IMR-90 (cell line): ENCODE measurements at places on chromosomes 5 and 9. TPM values are rescaled to one million over a fixed set of nuclear protein-coding genes. Genes with fewer than 3 reads are reported as not detected.

GRCh38 chr5:109553846-109554245 lies 135.9 kb upstream of the MAN2A1 start:
- no peak for DNase-seq

DNA sequence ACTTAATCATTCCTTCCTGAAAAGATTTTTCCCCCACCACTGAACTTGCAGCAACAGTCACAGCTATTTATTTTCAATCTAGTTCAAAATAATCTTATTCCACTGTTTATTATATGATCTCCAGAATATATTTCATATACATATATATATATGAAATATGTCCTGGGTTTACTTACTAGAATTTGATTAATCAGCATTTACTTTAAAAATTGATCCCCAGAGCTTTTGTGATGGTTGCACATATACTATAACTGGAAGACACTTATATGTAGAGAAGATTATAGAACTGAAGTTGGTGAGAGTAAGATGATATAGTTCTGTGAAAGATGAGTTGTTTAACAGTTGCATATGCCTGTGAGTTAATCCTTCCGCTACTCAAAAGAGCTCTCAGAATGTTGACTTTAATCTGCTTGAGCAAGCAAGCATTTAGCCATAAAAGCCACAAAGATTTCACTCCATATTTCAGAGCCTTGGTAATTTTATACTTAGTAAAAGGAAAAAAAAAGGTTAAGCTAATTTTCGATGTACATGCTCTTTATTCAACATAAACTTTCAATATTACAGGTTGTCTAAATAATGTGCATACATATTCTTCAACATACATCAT lies 399.3 kb upstream of the CDH9 start:
- DNase-seq, result no peak

- peak; percentile 60 for DNase-seq
Observed at GRCh38 chr5:40410964-40411635, 268.6 kb upstream of the PTGER4 start.

DNA sequence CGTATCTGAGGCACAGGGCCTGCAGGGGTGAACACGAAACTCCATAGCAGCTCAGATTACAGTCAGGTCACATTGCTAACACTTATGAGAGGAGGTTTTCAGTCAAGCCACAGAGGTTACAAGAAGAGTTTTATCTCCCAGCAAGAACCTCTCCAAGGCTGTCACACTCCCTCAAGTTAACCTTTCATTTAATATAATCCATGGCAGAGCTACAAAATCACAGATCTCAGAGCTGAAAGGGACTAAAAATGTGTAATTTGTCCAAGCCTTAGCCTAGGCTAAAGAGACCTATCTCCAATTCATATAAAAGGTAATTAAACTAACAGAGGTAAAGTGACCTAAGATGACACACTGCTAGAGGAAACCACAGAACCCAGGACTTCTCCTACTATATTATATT lies 57.2 kb downstream of the MLANA start:
- DNase-seq, result no peak

- DNase-seq, result no peak
Observed at GRCh38 chr5:124650147-124650561, 96.3 kb downstream of the ZNF608 start.

DNA sequence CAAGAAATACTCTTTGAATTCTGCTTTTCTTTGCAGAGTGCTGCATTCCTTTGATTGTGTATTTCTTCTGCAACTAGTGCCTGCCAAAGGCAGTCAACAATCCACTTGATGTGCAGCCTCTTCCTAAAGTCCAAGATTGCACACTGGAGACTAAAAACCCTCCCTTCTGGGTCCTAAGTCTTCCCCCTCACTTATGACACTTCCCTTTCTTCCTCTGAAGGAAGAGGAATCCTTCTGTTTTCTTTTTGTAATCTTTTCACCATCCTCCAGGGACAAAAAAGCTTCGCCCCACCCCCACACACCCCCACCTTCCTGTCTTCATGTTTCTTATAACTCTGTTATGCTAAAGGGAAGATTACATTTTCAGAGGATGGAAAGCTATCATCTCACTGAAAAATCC lies 39.9 kb downstream of the WDR36 start:
- DNase-seq, result no peak

DNA sequence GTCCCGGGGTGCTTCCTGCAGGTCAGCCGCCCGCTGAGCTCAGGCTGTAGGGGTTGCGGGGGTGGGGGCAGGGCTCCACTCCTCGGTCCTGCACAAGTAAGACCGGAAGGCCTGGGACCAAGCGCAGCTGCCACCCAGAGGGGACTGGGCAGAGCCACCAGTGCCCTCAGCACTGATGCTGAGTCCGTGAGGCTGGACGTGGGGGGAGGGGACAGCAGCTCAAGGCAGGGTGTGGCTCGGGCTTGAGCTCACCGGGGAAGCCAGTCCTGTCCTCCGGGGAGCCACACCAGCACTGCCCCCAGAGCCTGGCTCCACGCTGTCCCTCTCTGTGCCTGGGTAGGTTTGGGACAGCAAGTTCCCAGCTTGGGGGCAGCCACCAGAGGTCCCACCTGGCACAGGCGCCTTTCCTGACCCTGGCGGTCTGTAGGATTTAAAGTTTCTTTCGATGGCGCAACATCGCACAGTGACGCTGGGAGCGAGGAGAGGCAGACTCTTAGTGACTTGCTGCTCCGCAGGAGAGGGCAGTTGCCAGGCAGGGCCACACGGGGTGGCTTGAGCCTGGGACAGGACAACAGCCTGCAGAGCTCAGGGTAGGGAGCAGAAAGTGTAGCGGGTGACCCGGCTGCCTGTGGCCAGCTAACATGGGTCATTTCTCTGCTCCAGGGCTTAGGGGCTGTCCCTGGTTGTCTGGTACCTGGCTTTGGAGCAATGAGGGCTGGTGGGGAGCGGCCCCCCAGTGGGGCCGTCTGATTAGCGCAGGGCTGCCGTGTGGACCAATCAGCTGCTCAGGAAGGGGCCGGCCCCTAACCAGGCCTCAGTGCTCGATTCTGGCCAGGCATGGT lies 5.7 kb downstream of the LCN1 start:
- DNase-seq, result no peak

DNA sequence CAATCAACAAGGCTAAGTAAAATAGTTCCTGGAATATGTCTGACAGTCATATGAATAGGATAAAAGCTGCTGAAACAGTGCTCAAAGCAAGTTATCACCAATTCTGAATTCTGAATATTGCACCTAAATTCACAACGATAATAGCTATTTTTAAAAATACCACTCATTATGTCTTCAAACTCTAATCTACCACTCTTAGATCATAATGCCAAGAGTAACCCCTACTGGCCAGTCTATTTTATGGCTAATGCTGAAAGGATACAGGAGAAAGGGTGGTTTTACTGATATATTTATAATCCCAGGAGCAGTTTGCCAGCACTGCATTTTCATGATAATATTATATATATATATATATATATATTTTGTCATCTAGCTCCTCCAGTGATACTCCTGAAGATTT lies 232.8 kb downstream of the PDE4D start:
- DNase-seq, result peak; percentile 2

- no peak for DNase-seq
Observed at GRCh38 chr5:1440098-1440493, 5.1 kb downstream of the SLC6A3 start.

DNA sequence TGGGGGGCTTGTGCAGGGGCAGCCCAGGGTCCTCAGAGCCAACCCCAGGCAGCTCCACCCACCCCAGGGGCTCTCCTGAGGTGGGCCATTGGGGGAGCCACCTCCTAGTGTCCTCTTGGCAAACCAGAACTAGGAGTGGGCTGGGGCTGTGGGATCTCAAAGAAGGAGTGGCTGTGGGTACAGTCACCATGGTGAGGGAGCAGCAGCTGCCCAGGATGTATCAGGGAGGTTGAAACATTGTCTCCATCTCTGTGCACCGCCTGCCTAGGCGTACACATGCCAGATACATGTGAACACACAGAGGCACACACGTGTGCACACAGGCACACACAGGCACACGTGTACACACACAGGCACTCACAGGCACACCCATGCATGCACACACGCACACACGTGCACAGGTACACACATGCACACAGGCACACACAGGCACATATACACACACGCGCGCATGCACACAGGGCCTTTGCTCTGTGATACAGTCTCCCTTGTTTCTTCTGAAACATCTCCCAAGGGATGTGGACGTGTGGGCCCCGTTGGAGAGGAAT lies 10.7 kb downstream of the LCN12 start:
- no peak for DNase-seq

- DNase-seq, result peak; percentile 28
Observed at GRCh38 chr5:9392625-9393024, 153.2 kb downstream of the SEMA5A start.

- DNase-seq, result no peak
Observed at GRCh38 chr5:124461941-124462340, 284.5 kb downstream of the ZNF608 start.

- no peak for DNase-seq
Observed at GRCh38 chr9:73167614-73168013, 15.9 kb downstream of the ANXA1 start.

DNA sequence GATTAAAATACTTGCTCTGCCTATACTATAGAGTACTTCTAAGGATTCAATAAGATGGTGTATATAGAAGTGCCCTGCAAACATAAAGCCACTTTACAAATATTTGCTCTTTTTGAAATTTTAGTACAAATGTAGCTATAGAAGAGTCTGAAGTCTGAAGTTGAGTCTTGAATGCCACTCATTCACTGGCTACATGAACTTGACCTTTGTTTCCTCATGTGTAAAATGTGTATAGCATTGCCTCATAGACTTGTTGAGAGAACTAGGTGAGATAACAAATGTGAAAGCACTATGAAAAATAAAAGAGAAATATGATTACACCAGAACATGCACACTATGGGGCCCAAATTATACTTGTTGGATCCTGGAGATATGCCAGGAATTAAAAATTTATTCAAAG lies 244.7 kb downstream of the SEC61B start:
- DNase-seq, result no peak

GRCh38 chr5:173355561-173355960 lies 27.3 kb upstream of the STC2 start:
- no peak for DNase-seq

- DNase-seq, result no peak
Observed at GRCh38 chr5:163567811-163568210, 62.4 kb downstream of the MAT2B start.

DNA sequence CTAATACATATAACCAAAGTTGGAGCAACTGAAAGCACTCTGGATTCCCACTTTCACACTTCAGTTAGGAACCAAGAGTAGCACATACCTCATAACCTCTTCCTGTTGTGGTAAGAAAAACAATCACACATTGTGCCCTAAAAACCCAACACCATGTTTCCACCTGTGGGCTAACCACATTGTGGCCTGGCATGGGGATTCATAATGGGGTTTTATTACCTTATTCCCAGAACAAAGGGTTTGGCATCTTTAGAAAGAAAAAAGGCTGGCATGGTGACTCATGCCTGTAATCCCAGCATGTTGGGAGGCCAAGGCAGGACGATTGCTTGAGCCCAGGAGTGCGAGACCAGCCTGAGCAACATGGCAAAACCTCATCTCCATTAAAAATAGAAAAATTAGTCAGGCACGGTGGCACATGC lies 60.6 kb downstream of the HSD17B3 start:
- no peak for DNase-seq

- DNase-seq, result no peak
Observed at GRCh38 chr5:85304524-85304923, 919.8 kb upstream of the EDIL3 start.

DNA sequence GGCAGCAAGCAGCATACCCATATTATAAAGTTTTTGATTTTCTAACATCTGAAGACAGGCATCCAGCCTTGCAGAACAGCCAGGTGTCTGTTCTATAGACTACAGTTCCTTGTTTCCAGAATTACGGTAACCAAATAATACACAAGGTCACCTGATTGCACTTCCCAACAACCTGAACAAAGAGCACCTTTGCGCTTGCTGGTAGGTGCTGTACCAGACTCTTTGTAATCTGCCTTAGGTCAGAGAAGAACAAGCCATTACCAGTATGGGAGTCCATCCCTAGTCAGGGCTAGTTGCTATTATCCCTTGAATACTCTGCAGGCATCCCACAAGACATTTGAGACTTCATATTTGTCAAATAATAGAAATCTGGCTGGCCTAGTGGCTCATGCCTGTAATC lies 256.2 kb downstream of the ARRDC3 start:
- DNase-seq, result no peak

DNA sequence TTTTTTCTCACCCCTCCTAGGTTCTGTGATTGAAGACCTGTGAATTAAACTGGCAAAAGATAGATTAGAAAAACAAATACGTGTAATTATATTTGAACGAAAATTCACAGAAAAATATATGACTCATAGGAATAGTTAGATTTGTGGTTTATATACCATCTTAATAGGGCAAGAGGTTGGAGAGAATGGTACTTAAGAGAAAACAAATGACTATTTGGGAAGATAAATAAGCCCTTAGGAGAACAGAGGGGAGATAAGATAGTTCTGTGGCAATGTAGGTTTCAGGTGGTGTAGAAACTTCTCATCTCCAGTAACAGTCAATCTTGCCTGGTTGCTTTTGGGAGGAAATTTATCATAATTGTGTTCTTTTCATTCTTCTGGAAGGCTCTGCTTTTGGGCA lies 122.0 kb downstream of the PRDM9 start:
- DNase-seq, result no peak

DNA sequence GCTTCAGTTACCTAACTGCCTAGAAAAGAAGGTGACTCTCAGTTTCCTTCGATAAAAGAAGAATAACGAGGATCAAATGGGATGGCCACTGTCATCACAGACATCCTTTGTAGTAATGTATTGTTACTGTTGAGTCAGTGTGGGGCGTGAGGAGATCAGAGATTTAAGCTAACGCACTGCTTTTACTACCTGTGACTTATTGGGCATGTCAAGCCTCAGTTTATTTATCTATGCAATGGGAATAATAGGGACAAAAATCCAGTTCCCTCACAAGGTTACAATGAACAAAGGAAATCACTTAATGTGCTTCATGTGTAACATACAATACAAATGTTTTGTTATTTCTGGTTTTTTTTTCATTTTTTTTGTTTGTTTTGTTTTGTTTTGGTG lies 255 bp upstream of the TRPM6 start:
- DNase-seq, result no peak

DNA sequence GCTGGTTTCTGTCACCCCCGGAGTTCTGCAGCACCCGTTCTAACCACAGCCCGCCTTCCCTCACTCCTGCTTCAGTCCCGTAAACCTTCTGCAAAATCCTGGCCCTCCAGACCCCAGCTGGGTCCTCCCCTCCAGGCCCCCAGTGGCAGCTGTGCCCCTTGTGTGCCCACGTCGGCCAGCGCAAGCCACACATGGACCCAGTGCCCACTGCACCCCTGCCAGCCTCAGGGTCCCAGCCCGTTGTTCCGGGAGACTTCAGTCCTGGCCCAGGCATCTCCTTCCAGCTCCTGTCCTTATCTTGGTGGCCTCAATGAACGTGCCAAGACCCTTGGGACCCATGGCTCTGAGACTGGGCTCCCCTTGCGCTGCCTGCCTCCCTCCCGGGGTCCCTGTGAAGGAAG lies 43.2 kb downstream of the EXD3 start:
- no peak for DNase-seq

- DNase-seq, result no peak
Observed at GRCh38 chr5:40568548-40568947, 111.2 kb upstream of the PTGER4 start.

ANKRD20A1 gene
- total RNA-seq, result under 0.01 and 0.18 TPM in 2 replicates

GPR21 gene
- total RNA-seq, result 0.28 and 0.90 TPM in 2 replicates

UNC5A gene
- total RNA-seq, result not detected in 2 replicates

ENTREP1 gene
- not detected in 2 replicates for total RNA-seq

OR1J4 gene
- total RNA-seq, result not detected in 2 replicates

GMCL2 gene
- not detected in 2 replicates for total RNA-seq

S100Z gene
- not detected in 2 replicates for total RNA-seq
